COLO829 (cell line): ENCODE measurements at places on chromosomes 7 and 10.

DNA sequence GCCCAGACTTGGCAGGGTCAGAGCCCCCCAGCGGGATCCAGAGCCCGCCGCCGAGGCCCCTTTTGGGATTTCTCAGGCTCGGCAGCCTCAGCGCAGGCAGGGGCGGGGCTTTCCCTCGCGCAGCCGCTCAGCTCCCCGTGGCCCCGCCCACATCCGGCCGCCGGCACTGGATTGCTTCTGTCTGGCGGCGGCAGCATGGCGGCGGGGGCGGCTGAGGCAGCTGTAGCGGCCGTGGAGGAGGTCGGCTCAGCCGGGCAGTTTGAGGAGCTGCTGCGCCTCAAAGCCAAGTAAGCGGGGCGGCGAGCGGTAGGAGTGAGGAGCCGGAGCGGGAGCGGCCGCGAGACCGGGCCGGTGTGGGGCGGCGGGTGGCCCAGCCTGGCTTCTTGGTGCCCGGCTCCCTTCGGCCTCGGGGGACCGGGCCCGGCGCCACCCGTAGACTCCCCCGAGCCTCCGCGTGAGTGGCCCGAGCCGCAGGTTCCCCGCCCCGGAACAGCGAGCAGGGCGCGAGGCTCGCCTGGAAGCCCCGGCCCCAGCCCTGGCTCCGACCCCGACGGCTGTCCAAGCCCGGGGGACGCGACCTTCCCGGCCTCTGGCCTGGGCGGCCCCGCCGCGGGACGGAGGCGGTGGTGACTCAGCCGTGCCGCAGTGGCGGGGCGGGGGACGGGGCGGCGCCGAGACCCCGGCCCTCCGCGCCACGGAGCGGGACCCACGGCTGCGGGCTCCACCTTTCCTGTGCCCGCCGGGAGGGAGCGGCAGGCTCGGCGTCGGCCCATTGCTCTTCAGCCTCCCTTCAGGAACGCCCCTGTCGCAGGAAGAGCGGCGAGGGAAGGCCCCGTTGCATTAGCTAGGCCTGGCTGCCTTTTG, at the start of gene GLRX3:
GLRX3 (plus strand) TSS at position 166 of the 864 bp plus-strand sequence; CDS start at position 196, 30 bp downstream.
- peak; percentile 63 for DNase-seq

DNA sequence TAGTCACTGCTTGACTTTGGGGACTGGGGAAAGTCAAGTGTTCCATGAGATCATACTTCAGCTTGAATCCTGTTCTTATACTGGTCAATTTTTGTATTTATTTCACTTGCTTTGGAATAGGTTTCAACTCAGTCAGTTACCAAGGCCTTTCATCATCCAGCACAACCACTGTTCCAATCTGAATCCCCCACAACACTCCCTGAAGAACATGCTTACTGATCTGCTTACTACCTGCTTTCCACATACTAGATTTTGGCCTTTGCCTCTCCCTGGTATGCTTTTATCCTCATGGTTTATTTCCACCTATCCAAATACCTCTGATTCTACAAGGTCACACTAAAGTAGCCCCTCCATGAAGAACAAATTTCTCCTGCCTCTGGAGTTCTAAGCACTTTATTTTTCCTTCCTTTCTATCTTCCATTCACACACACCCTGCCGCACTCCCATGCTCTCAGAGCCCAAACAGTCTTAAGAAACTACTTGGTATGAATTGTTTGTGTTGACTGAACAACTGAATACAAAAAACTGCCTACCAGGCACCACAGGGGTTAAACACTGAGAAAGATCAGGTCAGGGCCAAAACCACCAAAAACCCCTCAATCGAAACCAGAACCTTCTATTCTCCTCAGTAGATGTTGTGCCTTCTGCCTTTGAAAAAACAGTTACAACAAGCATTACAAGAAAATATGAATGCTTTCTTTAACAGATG, 178.1 kb downstream of the AVL9 start:
- DNase-seq = no peak

DNA sequence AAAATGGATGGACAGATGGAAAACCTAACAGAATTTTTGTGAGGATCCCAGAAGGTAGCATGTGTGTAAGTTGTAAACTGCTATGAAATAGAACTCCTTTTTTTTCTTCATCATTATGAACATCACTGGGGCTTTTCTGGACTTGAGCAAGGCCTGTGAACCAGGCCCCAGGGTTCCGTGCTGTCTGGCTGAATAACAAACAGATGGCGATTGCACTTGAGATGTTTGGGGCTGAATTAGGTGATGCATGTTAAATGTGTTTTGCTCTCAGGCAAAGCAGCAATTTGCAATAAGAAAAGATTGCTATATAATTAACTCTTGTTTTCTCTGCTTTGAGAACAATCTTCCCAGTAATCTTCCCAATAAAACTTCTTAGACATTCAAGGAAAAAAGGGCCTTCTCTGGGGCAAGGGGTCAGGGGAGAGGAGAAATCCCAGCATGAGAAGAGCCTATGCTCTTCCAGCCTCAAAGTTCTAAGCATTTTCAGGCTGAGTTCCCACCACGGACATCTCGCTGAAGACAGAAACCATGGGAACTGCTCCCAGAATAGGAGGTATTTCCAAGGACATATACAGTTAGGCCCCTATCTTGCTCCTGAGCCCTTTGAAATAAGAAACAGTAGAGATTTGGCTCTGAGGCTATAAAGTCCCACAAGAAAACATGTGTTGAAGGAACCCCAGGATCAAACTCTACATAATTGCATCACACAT, 98.7 kb downstream of the ITIH5 start:
- DNase-seq = no peak

- DNase-seq = no peak
Observed at GRCh38 chr7:16399916-16400892, 21.1 kb downstream of the CRPPA start.

- DNase-seq = no peak
Observed at GRCh38 chr10:50629495-50630122, 5.9 kb upstream of the SGMS1 start.

DNA sequence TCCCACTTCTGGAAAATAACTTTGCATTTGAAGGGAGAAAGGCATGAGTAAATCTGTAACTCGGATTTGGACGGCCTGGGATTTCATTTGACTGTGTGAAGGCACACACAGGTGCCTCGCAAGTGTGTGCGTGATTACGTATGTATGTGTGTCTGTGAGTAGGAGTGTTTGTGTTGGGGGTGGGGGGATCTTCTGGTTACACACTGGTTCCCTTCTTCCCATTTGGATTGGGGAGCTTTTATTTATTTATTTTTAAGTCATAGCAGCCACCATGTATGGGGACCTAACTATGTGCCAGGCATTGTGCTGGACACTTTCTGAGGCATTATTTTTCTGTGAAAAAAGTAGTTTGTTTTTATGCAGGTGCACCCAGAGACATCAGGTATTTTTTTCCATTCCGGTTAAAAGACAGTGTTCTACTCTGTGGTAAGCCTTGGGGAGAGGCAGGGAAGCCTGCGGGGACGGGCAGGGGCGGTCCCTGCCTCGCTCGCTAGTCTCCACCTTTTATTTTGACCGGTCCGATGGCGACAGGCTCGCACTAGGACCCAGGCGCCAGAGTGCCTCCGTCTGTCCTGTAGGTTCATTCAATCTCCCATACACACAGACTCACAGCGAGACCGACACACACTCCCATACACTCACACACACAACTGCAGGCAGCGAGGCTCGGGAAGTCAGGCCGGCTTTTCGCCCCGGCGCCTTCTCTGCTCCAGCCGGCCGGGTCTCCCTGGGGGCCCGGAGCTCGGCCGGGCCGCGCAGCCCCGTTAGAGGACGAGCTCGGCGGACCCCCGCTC, at the start of gene MXI1:
MXI1 (plus strand) TSS at position 595 of the 794 bp plus-strand sequence. CDS start 204 bp downstream, outside the sequence.
- peak; percentile 45 for DNase-seq

GRCh38 chr10:24449321-24449740, 240.4 kb downstream of the KIAA1217 start:
- DNase-seq = no peak

DNA sequence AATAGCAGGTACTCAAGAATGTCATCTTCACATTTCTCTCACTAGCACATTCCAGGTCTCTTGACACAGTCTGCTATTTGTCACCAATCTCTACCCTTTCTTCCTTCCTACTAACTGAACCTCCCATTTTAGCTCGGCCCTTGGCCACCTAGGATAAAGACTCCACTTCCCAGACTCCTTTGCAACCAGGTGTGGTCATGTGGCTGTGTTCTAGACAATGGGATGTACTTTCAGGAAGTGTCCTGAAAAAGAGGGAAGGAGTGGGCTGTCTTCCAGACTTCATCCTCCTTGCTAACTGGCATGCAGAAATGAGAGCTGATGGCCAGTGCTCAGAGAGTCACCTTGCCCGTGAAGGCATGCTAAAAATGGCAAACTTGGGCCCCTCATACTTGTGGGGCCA, 139.2 kb downstream of the AMPH start:
- no peak for DNase-seq

DNA sequence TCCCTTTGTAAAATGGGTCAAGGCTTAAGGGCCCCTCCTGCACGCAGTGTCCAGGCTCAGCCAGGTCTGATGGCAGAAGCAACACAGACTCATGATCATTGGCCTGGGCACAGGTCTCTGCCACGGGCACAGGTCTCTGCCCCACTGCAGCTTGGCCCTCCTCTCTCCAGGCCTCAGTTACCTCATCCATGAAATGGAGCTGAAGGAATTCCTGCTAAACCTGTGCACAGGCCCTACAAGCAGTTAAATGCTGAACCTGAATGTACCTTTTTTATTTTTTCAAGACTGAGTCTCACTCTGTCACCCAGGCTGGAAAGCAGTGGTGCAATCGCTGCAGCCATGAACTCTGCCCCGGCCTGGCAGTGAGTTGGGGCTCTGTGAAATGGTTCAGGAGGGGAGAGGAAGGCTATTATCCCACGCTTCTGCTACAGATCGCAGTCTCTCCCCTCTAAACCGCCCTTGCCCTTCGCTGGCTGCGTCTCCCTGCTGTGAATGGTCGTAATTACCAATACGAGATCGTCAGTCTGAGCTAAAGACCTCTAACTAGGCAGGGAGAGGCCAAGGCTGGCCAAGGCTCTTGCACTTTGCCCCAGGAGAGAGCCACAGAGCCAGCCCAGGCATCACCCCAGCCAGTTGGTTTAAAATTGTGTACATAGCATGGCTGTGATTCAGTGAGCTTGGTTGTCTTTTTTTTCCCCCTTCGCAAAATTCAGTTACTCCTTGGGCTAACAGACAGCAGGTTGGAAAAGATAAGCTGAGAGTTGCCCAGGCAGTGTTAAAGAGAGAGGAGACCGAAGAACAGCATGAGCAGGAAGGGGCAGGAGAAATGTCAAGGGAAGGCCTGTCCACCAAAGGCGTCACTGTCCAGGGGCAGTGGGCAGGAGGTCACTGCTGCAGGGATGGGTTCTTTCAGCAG, 93.0 kb upstream of the KCTD7 start:
- DNase-seq = no peak
